ENCODE measurements at places on chromosomes 3 and 15.

- DNase-seq = no peak
Measured at GRCh38 chr15:89019436-89019835, 68.8 kb upstream of the ABHD2 start.

DNA sequence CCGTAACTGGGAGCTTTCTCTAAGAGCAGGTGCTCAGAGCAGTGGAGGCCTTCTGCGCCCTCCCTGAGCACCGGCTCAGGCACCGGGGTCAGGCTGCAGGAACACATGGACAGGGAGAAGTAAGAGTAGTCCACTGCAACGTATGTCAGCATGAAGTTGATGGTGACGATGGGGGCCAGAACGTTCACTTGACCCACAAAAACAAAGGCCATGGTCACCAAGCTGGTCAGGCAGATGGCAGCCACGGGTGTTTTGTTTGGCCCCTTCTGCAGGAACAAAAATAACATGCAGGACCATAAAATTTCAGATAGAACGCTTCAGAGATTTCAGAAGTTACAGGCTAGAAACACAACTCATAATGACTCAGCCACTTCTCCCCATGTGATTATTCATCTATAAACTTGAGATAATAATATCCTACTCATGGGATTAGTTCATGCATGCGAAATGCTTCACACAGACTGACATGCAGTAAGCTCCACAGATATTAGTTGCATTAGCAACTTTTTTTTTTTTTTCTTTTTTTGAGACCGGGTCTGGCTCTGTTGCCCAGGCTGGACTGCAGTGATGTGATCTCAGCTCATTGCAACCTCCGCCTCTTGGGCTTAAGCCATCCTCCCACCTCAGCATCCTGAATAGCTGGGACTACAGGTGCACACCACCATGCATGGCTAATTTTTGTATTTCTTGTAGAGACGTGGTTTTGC lies 52.2 kb upstream of the HEG1 start:
- DNase-seq = no peak

DNA sequence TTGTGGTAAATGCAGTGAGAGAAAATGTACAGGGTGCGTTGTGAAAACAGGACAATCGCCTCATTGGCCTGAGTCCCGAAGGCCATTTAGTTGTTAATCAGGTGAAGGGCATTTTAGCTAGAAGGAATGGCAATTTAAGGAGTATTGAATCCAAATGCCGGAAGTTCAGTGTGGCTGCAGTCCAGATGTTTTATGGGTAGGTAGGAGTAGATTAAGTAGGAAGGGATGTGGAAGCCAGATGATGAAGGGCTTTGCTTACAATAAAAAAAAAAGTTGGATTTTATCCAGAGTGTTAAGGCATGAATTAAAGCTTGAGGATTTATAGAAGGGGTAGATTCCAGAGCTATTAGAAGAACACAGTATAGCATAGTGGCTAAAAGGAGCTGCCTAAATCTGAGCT lies 572.7 kb downstream of the NLGN1 start:
- no peak for DNase-seq

- DNase-seq = no peak
Measured at GRCh38 chr15:49041426-49041825, 4.8 kb downstream of the SECISBP2L start.

GRCh38 chr15:72852273-72852672 lies 68.7 kb upstream of the ADPGK start:
- no peak for DNase-seq

DNA sequence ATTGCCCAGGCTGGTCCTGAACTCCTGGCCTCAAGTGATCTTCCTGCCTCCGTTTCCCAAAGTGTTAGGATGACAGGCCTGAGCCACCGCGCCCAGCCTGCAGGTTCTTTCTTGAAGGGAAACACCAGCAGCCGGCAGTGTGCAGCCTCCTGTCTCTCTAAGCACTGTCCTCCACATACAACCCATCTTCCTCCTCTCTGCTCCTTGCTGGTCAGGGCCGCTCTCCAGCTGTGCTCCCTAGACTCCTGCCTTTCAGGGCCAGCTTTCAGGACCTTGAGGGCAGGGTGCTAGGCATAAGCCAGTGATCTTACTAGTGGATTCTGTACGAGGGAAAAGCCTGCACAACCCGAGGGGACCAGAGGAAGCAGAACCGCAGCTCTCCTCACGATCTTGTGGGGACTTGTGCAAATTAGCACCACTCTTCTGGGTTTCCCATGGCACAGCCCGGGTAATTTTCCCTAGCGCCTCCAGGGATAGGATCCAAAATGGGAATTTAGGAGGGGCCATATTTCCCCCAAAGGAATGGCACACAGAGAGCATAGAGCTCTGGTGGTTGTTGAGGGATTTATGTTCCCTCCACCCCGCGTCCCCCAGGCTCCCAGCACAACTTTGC lies 18.2 kb upstream of the CORO2B start:
- peak; percentile 34 for DNase-seq

- no peak for DNase-seq
Measured at GRCh38 chr3:128076483-128077201, 24.4 kb downstream of the SEC61A1 start.

GRCh38 chr15:27805261-27806220 lies 293.6 kb downstream of the OCA2 start:
- no peak for DNase-seq

DNA sequence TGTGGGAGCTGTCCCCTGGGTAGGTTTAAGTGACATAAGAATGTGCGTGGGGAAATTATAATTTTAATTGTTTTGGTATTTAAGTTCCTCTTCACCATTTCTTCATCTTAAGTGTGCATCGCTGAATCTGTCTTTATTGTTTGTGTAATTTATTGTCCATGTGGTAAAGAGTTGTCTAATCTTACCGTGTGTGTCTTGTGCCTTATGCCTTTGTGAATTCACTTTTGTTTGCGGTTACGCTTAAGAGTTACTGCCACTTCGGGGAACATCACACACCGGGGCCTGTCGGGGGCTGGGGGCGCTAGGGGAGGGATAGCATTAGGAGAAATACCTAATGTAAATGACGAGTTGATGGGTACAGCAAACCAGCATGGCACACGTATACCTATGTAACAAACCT lies 767 bp downstream of the WDR48 start:
- DNase-seq = no peak

DNA sequence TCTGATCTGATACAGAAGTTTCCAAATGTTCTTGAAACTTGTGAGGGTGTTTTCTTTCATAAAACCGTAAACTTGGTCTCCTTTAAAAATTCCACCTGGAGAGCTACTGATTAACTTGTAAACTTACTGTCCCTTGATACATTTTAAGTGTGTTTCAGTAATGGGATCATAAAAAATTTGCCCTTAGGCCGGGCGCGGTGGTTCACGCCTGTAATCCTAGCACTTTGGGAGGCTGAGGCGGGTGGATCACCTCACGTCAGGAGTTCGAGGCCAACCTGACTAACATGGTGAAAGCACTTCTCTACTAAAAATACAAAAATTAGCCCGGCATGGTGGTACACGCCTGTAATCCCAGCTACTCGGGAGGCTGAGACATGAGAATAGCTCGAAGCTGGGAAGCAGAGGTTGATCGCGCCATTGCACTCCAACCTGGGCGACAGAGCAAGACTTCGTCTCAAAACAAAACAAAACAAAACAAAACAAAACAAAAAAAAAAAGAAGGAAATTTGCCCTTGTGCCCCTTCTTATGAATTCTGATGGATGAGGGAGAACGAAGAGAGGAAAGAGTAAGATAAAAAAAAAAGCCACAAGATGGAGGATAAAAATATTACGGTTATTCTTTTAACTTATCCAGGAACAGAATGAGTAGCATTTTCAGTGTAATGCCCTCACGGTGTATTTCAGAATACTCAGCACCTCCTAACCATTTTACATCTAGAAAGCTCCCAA lies 32.1 kb upstream of the AP4E1 start:
- no peak for DNase-seq

DNA sequence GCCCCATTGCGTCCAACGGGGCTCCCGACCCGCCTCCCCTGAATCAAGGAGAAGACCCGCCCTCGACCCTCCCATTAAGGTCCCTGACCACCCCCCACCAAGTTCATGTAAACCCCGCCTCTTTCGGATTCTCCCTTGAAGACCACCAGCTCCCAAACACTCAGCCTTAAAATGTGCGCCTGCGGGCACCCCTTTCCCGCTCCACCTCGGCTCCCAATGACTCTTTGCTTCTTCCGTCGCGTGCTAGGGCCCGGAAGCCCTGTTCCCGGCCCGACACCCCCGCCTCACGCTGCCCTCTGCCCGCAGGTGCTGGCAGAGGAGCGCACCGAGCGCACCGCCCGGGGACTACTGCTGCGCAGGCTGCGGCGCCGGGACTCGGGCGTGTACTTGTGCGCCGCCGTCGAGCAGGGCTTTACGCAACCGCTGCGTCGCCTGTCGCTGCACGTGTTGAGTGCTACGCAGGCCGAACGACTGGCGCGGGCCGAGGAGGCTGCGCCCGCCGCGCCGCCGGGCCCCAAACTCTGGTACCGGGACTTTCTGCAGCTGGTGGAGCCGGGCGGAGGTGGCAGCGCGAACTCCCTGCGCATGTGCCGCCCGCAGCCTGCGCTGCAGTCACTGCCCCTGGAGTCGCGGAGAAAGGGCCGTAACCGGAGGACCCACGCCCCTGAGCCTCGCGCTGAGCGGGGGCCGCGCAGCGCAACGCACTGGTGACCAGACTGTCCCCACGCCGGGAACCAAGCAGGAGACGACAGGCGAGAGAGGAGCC lies 2.7 kb upstream of the LSMEM2 start:
- DNase-seq = no peak

- DNase-seq = no peak
Measured at GRCh38 chr3:52710512-52710911, 4.6 kb downstream of the SPCS1 start.

GRCh38 chr3:14827776-14828175 lies 9.0 kb downstream of the FGD5 start:
- DNase-seq = no peak

DNA sequence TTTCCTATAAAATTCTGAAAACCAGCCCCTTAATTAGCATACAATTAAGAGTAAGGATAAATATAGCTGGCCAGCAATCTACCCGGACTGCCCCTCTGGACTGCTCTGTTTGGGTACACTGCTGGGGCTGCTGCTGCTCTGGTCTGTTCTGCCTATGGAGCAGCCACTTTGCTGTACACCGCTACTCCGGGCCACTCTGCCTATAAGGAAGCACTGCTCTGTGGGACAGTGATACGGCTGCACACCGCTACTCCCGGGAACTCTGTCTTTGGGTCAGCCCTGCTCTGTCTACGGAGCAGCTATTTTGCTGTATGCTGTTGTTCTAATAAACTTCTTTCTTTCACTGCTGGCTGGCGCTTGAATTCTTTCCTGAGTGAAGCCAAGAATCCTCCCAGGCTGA lies 316.5 kb upstream of the PLSCR5 start:
- no peak for DNase-seq

- no peak for DNase-seq
Measured at GRCh38 chr15:88139936-88140335, 116.6 kb downstream of the NTRK3 start.
